ENCODE measurements at places on chromosomes 3 and 15.

DNA sequence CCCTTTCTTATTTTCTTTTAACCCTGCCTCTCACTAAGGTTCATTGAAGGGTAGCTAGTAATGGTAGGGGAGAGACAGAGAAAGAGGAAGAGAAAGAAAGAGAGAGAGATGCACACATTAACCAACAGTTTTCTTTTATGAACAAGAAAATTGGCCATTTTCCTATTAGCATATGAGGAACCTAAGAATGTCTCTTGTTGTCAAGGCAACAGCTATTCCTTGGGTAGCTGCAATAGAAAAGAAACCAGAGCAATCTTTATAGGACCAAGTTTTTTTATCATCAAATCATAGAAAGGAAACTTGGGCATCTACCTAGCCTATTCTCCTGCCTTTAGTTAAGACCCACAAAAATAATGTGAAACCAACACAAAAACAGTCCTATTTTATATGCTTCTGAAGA is 15.0 kb upstream of the CCDC39 start:
- DNase-seq, result no peak

DNA sequence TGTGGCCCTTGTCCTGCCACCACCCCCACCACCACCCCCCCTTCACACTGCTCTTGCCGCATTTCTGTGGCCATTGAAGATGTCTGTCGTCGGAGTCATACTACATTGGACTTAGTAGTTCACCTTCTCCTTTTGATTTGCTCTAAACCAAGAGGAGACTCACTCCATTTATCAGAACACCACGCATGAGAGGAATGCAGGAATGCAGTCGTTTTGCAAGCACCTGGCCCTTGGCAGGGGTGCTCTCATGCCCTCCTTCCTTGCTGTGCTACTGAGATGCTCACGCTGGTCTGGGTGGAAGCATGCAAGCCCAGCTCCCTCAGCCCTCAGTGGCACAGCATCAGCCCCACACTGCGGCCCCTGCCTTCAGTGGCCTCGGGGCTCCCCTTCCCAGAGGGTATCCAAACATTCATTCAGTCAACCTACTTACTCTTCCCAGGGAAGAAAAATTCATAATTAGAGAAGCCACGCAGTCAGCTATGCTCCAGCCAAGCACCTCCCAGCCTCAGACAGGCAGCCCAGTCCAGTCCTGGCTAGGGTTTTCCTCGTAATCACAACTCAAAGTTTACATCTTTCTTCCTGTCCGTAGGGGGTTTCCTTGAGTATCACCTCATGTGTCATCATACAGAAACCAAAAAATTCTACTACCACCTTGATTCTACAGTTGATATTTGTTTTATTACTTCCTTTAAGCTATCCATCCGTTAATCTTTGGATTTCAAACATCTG is 520.0 kb downstream of the GABRG3 start:
- no peak for DNase-seq

DNA sequence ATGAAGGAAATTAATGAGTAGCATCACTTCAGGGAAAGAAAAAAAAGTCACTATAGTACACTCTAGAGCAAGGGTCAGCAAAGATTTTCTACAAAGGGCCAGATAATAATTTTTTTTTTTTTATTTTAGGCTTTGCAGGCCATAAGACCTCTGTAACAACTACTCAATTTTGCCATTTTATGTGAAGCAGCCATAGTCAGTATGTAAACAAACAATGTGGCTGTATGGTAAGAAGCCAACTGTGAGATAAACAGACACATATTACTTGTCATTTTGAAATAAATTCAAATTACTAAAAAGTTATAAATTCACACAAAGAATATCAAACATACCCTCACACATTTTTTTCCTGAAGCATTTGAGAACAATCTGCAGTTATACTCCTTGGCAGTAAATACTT is 40.6 kb downstream of the SCAPER start:
- no peak for DNase-seq

DNA sequence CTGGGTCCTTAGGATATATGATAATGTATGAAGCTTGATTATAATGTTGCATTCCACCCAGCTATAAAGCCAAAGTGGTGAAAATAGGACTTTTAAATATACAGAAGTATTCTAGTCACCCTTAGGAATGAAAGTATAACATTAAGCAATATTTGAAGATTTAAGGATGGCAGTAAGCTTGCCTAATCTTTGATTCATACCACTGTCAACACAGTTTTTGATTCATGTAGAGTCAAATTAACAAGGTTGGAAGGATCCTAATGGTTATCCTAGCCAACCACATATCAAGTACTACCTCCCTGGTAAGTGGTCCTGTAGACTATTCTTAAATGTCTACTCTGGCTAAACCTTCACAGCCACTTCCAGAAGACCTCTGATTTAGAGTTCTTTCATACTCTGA is 18.6 kb downstream of the ARIH1 start:
- DNase-seq, result no peak

- no peak for DNase-seq
These were observed 13.4 kb upstream of the ITGA11 start for GRCh38 chr15:68445351-68445750.

- DNase-seq, result no peak
These were observed 343.0 kb downstream of the PLOD2 start for GRCh38 chr3:145817870-145818483.

DNA sequence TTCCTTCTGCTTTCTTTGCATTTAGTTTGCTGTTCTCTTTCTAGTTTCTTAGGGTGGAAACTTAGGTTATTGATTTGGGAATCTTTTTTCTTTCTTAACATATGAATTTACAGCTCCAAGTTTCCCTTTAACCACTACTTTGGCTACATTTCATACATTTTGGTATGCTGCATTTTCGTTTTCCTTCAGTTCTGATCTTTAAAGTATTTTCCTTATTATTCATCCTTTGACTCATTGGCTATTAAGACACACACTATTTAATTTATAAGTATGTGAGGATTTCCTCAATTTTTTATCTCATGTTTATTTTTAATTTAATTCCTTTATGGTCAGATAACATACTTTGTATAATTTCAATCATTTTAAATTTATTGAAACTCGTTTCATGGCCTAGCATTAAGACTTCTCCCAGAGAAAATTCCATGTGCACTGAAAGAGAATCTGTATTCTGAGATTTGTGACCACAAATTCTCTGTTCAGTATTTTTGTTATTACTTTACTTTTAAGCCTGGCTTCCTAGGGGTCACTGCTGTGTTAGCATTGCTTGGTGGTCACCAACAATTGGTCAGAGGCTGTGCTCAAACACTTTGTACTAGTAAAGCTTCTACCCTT is 87.7 kb downstream of the CFAP20DC start:
- no peak for DNase-seq

DNA sequence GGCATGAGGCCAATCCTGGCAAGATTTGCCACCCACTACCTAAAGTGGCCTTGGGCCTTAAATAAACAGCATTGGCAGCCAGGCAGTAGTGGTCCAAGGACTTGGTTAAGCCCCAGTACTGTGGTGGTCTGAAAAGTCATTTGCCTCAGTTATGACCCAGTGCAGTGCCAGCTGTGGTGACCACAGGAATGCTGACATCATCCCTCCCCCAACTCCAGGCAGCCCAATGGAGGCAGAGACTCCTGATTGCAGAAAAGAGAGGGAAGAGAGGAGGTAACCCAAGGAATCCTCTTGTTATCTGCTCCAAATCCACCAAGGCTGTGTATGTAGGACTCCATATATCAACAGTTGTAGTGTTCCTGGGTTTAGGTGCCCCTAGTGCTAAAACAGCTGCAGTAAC is 883.6 kb downstream of the SQOR start:
- no peak for DNase-seq

GRCh38 chr3:23264413-23264812 is 61.3 kb downstream of the UBE2E2 start:
- DNase-seq, result no peak
